Ascending aorta (tissue), 2 donors: ENCODE measurements at places on chromosomes 6 and 20.
A peak's percentile ranks its signal among the peaks of the same experiment; 100 is the strongest.

- no peak for DNase-seq
These were observed 63.4 kb downstream of the AHI1 start for GRCh38 chr6:135434095-135434494.

GRCh38 chr6:30194797-30195690 is 18.2 kb downstream of the TRIM26 start:
- no peak for DNase-seq

- DNase-seq = no peak
These were observed 2.2 kb upstream of the TAP2 start for GRCh38 chr6:32840604-32841246.

DNA sequence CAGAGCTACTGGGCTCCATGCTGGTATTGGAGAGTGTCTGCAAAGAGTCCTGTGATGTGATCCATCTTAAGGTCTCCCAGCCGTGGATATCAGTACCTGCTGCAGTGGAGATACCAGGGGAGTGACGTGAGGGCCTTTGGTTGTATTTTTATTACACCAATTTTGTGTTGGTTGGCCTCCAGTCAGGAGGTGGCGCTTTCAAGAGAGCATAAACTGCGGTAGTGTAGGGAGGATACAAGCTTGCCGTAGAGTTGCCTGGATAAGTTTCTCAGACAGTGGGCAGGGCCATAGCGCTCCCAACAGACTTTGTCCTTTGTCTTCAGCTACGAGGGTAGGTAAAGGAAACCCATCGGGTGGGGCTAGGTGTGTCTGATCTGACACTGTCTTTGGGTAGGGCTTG is 113.0 kb upstream of the CEP162 start:
- no peak for DNase-seq

- no peak for DNase-seq
These were observed 2.5 kb downstream of the SMIM13 start for GRCh38 chr6:11096109-11096508.

GRCh38 chr6:57305107-57305506 is 12.3 kb upstream of the PRIM2 start:
- no peak for DNase-seq

DNA sequence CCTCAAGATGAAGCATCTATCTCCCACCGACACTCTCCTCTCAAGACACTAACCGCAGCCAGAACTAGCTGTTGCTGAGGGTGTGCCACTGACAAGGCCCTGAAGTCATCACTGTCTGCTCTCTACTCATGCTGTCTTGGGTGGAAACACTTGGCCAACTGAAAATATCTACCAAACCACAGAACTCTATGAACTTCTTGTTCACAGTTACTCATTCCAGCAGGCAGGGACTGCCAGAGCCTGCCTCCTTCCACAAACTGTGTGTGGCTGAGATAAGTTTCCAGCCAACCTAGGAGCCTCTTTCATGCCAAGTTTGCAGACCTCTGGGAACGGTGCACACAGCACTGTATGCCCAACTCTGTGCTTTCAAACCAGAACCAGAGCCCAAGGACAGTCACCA is 45.5 kb upstream of the NXT1 start:
- DNase-seq = peak; percentile 70

GRCh38 chr6:112480553-112480952 is 133.4 kb downstream of the RFPL4B start:
- no peak for DNase-seq

GRCh38 chr6:136889271-136890193 is 32.6 kb upstream of the SLC35D3 start:
- no peak for DNase-seq

GRCh38 chr6:148398678-148399077 is 56.0 kb downstream of the SASH1 start:
- no peak for DNase-seq

DNA sequence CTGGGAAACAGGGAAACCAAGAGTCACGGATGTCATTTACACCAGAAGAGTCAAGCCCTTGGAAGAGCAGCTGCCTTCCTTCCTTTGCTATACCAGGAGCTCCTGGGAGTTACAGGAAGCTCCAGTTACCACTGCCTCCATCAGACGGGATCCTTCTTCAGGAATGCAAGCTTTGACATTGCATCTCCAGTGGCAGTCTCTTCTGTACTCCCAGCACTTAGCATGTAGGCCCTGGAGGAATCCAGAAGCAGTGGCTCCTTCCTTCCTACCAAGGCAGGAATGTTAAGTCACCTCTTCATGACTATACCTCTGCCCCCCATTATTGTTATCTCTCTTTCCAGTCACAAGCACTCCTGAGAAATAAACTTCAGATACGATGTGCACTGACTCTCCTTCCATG is 836.0 kb downstream of the MAFB start:
- DNase-seq = no peak

DNA sequence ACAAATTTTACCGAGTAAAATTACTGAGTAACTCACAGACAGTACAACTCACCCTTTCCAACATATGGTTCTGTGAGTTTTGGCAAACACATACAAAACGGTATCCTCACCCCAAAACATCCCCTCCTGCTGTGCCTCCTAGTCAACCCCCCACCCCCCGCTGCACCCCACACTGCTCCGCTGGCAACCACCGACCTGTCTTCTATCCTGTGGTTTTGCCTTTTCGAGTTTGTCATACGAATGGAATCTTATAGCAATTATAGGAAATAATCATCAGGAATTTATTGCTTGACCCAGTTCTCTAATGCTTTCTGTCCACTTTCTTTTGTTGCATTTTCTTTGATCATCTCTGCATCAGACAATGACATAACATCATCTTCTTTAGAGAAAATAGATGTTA is 312.3 kb downstream of the KIF16B start:
- no peak for DNase-seq

DNA sequence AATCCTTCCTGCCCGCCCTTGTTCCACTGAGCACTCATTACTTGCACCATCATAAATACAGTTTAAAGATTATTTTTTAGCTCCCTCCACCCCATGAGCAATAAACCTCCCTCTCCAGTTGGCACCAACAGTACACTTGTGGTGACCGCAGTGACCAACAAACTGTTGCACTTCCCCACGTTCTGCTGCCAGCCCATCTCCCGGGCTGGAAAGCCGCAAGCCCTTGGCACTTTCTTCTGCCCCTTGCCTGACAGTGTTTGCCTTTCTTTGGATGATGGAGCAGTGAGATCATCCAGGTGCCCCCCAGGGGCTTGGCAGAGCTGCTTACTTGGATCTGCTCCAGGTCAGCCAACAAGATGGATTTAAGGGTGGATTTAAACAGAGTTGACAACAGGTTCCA is 21.6 kb downstream of the KCNB1 start:
- DNase-seq = no peak

- no peak for DNase-seq
These were observed 2.0 kb downstream of the SEMG2 start for GRCh38 chr20:45223136-45223535.

- no peak for DNase-seq
These were observed 225.2 kb upstream of the RREB1 start for GRCh38 chr6:6882592-6882991.

GRCh38 chr20:13002251-13002650 is 6.5 kb upstream of the SPTLC3 start:
- no peak for DNase-seq

GRCh38 chr6:31620586-31621319 is at the start of gene PRRC2A:
TSS of gene PRRC2A (plus strand) at chr6:31620715. CDS start at chr6:31622790, 2,075 bp downstream.
- peak; percentile 86 for DNase-seq

GRCh38 chr6:110180228-110181008 is at the start of gene CDC40:
TSS of gene CDC40 (plus strand) at chr6:110180427. CDS start at chr6:110180445, 18 bp downstream.
- DNase-seq = peak; percentile 76

- DNase-seq = no peak
These were observed 7.9 kb downstream of the RREB1 start for GRCh38 chr6:7115543-7116231.

GRCh38 chr6:130020907-130021629 is 2.7 kb downstream of the L3MBTL3 start:
- peak; percentile 45 for DNase-seq

GRCh38 chr6:44113414-44113813 is 13.8 kb downstream of the MRPL14 start:
- DNase-seq = no peak

DNA sequence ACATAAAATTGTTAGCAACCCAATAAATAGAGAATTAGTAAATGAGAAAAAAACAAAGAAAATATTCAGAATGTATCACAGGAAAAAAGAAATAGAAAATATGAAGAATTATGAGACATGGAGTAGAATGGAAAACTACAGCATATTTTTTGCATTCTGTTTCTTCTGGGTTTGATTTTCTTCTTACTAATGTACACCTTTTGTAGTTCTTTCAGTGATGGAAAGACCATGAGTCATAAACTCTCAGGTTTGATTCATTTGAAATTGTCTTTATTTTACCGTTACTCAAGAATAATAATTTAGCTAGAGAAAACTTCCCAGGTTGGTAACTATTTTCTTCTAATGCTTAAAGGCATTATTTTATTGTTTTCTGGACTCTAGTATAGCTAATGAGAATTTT is 90.3 kb upstream of the TMEM170B start:
- no peak for DNase-seq

- DNase-seq = no peak
These were observed 29.6 kb upstream of the LGSN start for GRCh38 chr6:63349401-63349800.

DNA sequence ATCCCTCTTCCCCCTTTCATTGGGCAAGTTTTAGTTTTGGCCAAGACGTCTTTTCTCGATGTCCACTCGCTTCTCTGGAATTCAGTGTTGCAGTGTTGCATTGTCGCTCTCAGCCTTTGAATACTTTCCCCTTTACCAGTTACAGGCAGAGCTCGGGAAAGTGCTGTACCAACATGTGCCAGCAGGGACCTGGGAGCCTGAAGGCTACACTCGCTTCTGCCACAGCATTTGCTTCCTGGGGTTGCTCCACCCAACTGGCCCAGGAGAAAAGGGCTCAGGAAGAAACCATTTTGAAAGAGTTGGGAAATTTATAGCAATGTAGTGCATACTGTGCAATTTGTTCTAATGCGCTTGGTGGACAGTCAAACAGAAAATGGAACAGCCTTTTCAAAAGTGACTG is 78.6 kb downstream of the LINC00237 start:
- DNase-seq = no peak

- no peak for DNase-seq
These were observed 113.7 kb upstream of the ENPP5 start for GRCh38 chr6:46284475-46284874.
